ENCODE measurements at places on chromosomes 3 and 15.

- DNase-seq, result no peak
These were observed 280.3 kb downstream of the ZPLD1 start for GRCh38 chr3:102715030-102715697.

DNA sequence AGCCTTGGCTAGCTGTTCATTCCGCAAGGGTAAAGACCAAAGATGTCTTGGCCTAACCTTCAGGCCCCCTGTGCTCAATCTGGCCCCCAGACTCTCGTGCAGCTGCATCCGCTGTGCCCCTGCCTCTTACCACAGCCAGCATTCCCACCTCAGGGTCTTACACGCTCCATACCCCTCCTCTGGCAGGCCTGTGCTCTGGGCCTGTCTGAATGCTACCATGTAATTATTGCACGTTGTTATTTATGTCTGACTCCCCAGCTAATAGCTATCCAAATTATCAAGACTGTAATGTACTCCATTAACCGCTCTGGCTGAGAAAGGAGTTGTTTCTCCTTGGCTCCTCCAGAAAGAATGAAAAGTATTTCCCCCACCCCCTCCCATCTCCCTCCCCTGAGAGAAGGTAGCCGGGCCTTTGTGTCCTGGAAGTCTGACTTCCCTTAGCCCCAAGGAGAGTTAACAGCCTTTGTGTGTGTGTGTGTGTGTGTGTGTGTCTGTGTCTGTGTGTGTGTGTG is 54.5 kb upstream of the UBE2E1 start:
- no peak for DNase-seq

- DNase-seq, result peak; percentile 66
These were observed 221.8 kb downstream of the CBLB start for GRCh38 chr3:105647047-105647446.

GRCh38 chr3:120773932-120774331 is 31.4 kb downstream of the GTF2E1 start:
- DNase-seq, result no peak

DNA sequence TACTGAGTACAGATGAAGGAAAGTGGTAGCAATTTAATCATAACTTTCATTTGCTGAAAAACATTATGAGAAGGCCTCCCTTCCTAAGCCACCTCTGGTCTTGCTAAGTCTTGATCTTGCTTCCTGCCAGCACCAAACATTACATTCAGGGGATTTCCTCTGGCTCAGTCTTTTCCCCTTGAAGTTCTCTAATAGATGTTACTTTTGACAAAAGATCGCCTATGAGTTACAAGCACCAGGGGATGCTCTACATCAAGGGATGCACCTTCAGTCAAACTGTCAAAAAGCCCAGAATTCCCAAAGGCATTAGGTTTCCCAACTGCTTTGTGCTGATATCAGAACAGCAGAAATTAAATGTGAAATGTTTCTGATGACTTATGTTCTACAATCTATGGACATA is 47.3 kb downstream of the AQP9 start:
- no peak for DNase-seq

DNA sequence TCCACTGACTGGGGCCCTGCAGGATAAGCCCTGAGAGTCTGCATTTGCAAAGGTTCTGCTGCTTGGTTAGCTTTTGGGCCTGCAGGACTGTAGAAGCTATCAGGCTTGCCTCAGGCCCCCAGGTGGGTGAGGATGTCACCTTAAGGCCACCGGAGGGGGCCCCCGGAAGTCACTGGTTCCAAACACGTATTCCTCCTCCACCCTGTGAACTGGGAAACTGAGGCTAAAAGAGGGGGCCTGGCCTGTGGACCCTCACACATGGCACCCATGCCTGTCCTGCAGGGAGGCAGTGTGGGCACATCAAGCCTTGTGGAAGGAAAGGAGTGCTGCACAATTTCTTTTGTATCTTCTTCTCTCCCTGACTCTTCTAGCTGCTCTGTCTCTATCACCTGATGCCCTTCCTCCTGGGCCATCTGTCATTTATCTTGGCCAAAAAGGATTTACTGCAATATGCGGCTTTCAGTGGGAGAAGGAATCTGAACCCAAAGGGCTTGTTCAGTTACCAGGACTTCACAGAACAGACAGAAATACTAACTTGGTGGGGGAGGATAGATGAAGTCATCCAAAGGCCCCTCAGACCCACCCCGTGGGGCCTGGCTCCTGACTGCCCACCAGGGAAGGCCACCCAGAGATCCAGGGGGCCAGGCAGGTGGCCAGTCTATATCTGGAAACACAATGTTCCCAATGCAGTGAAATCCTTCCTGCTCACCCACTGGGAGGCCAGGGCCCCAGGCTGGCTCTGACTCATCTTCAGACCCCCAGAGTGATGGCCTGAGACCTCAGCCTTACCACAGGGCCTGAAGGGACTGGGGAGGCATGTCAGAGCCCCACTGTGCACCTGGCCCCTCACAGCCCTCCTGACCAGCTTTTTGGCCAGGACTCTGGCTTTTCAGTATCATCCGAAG is 18.3 kb downstream of the UBAP1L start:
- DNase-seq, result no peak

DNA sequence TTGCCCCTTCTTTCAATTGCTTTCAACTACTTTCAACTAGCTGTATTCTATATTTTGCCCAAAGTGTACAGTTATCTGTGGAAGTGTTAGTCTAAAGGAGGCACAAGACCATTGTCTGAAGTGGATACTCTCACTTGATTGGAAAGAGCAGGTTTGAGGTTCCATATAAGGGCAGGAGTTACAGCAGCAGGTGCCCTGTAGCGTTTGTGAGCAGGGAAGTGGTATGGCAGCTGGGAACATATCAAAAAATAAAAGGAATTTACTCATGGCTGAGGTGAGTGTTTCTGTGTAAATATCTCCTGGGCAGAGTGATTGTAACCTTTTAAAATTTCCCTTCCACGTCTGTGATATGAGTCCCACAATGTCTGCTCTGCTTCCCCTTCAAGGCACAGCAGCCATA is 38.5 kb upstream of the DNAJC13 start:
- no peak for DNase-seq

DNA sequence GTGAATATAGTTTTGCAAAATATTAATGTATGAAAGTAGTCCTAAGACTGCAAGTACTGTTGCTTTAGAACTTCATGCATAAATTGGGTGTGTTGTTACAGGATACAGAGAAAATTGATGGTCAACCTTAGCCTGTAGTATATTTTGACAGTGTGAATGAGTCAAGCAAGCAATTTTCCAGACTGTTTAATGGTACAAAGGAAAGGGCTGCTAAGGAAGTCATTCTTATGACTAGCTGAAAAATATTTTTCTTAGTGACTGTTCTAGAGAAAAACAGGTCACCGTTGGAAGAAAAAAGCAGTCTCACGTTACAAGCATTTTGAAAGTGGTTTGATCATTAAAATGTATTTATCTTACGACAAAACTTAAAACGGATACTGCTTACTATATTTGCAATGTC is 49.2 kb downstream of the MBNL1 start:
- DNase-seq, result no peak

- peak; percentile 89 for DNase-seq
These were observed 18.9 kb upstream of the COPG1 start for GRCh38 chr3:129230311-129231019.

GRCh38 chr15:92012368-92012629 is 158.8 kb downstream of the SLCO3A1 start:
- DNase-seq, result peak; percentile 25

- DNase-seq, result no peak
These were observed 1073.5 kb downstream of the NAALADL2 start for GRCh38 chr3:175932586-175932985.

DNA sequence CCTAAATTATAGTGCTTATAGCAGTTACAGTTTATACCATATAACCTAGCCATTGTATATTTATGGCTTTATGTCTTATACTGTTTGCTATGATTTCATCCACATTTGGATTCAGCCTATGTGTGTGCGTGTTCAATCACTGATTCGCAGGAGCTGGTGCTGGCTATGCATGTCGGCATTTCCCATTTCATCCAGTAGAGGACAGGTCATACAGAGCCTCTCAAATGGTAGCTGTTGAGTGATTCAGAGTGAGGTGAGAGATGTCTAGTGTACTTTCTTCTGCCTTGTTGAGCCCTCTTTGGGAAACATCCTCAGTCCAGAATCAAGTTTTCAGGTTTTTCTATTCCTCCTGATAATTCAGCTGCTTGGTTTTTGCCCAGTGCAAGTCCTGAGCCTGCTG is 76.1 kb downstream of the FRMD4B start:
- DNase-seq, result no peak

DNA sequence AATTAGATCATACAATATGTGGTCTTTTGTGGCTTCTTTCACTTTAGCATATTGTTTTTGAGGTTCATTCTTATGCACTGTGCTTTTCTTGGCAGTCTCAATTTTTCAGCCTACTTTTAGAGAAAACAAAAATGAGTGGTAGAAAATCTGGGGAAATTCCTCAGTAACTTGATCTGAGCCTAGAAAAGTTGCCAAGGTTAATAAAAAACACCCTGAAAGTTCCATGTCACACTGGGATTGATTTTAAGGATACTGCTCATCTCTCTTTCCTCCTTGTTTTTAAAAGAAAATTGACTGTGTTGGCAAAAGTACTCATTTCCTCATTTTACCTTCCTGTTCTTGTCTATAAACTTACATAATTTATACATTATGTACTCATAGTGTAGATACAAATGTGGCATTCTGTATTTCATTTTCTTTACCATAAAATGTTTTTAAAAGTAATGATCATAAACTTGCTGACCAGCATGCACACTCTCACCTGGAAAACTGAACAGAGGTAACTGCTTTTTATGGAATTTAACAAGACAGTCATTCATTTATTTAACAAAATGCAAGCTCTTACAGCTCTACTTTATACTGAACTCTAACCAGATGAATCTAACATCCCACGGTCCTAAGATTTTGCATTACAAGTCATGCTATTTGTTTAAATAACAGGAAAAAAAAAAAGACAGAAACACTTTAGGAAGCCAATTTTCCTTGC is 28.6 kb upstream of the SH3BP5 start:
- DNase-seq, result peak; percentile 56
